Esophagus squamous epithelium (tissue), 5 donors: ENCODE measurements at places on chromosomes 2 and 18. TPM values are rescaled to one million over a fixed set of nuclear protein-coding genes. Genes with fewer than 3 reads are reported as not detected.

The FAP gene
- total RNA-seq, result 3.0 TPM

DNA sequence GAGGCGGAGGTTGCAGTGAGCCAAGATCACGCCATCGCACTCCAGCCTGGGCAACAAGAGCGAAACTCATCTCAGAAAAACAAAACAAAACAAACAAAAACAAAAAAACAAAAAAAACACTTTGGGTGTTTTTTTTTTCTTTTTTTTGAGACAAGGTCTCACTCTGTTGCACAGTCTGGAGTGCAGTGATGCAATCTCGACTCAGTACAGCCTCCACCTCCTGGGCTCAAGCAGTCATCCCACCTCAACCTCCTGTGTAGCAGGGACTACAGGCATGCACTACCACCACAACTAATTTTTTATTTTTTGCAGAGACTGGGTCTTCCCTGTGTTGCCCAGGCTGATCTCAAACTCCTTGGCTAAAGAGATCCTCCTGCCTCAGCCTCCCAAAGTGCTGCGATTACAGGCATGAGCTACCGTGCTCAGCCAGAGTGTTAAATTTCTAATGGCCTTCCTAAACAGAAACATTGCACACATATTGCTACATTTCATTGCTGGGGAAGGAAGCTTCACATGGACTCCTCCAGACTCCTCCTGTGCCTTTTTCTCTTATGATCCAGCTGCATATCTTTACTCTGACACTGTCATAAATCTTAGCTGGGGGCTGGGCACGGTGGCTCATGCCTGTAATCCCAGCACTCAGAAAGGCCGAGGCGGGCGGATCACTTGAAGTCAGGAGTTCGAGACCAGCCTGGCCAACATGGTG is 19.7 kb downstream of the STARD7 start:
- no peak for DNase-seq
- no peak overlapping the region for H3K4me3 ChIP-seq
- H3K4me1 ChIP-seq, result peaks cover 11% of the 10 kb centered on the region
- peaks cover 100% of the 10 kb centered on the region for H3K36me3 ChIP-seq
- H3K27ac ChIP-seq, result no peak overlapping the region
- no peaks in the 10 kb centered on the region for H3K27me3 ChIP-seq

The HS1BP3 gene
- 19.5 TPM for total RNA-seq

- H3K27me3 ChIP-seq, result no peaks in the 10 kb centered on the region
- no peak overlapping the region for H3K4me3 ChIP-seq
- H3K27ac ChIP-seq, result no peak overlapping the region
- H3K4me1 ChIP-seq, result no peaks in the 10 kb centered on the region
- no peaks in the 10 kb centered on the region for H3K36me3 ChIP-seq
These were observed 106.2 kb downstream of the MREG start for GRCh38 chr2:215907147-215907546.

The RIOK3 gene
- 78.2 TPM for total RNA-seq

GRCh38 chr2:4539121-4539520 is 835.7 kb downstream of the DCDC2C start:
- H3K27ac ChIP-seq, result no peak overlapping the region
- no peaks in the 10 kb centered on the region for H3K36me3 ChIP-seq
- H3K27me3 ChIP-seq, result no peaks in the 10 kb centered on the region
- no peak for DNase-seq

- H3K36me3 ChIP-seq, result no peaks in the 10 kb centered on the region
- peaks cover 60% of the 10 kb centered on the region for H3K4me1 ChIP-seq
- no peak for DNase-seq
- no peak overlapping the region for H3K4me3 ChIP-seq
- H3K27ac ChIP-seq, result no peak overlapping the region
These were observed 98.3 kb downstream of the MEIS1 start for GRCh38 chr2:66532972-66533868.

DNA sequence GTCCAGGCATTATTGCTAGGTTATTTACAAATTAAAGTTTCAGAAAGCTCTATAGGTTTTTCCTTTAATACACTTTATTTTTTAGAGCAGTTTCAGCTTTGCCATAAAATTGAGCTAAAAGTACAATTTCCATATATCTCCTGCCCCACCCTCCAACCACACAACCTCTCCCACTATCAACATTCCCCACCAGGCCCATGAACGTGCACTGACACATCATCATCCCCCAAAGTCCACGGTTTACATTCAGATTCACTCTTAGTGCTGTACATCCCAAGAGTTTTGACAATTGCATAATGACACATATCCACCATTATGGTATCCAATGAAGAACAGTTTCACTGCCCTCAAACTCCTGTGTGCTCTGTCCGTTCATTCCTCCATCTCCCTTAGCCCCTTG is 139.4 kb downstream of the NBAS start:
- H3K36me3 ChIP-seq, result peaks cover 43% of the 10 kb centered on the region
- H3K27me3 ChIP-seq, result no peaks in the 10 kb centered on the region
- DNase-seq, result no peak
- no peaks in the 10 kb centered on the region for H3K4me1 ChIP-seq
- no peak overlapping the region for H3K4me3 ChIP-seq

DNA sequence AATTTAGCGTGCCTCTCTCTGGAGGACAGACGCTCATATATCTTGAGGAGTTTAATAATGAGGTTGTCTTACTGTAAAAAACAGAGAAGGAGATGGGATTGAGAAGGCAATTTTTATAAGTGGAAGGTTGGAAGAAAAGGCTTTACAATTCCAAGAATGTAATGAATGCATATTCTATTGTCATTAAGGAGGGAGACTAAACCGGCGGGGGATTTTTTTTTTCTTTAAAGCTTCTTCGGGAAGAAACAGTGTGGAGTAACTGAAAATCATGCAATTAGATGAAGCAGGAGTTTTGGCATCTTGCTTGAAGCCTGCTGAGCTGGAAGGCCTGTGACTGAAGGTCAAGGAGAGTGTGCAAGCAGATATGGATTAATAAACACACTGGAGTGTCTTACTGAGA is 124.4 kb downstream of the HRH4 start:
- no peaks in the 10 kb centered on the region for H3K36me3 ChIP-seq
- no peak overlapping the region for H3K27ac ChIP-seq
- no peaks in the 10 kb centered on the region for H3K4me1 ChIP-seq
- no peak overlapping the region for H3K4me3 ChIP-seq
- DNase-seq, result no peak

The TMEM17 gene
- 3.4 TPM for total RNA-seq

DNA sequence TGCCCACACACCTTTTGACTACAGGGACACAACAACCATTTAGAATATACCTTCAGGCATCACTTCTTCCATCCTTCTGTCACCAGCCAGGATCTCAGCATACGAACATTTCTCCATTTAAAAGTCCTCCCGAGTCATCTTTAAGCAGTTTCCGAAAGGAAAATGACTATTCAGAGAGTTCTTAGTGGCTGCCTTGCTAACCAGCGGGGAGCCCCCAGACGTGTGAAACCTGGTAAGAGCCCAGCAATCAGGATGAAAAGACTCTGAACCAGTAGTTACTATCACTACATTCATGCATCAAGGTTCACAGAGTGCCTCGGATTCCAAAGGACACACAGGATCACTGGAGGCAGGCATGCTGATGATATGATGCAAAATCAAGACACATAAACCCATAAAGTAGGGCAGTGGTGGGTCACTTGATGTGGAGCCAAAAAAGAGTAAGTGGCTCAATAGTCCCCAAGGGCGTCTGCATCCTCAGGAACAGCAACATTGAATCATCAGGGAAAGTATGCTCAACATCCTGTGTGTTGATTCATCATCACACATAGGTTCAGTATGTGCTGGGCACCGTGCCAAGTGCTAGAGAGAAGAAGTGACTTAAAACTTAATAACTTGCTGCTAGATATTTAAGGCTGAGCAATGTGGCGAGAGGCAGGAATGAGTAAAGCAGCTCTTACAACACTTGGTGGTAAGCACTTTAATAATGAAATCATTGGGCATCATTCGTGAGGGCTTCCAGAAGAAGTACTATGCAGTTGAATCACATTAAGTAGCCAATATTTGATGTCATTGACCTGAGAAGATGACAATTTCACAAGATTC is 4.4 kb downstream of the CCL20 start:
- H3K27ac ChIP-seq, result peak overlapping the region; percentile 80
- no peaks in the 10 kb centered on the region for H3K36me3 ChIP-seq
- peaks cover 21% of the 10 kb centered on the region for H3K4me1 ChIP-seq

- no peaks in the 10 kb centered on the region for H3K36me3 ChIP-seq
- H3K27me3 ChIP-seq, result no peaks in the 10 kb centered on the region
- no peak for DNase-seq
- no peak overlapping the region for H3K27ac ChIP-seq
- no peak overlapping the region for H3K4me3 ChIP-seq
- H3K4me1 ChIP-seq, result peaks cover 26% of the 10 kb centered on the region
These were observed 43.2 kb upstream of the SEMA4C start for GRCh38 chr2:96913117-96913397.

- no peaks in the 10 kb centered on the region for H3K27me3 ChIP-seq
- H3K4me1 ChIP-seq, result no peaks in the 10 kb centered on the region
- H3K27ac ChIP-seq, result no peak overlapping the region
- DNase-seq, result no peak
- H3K36me3 ChIP-seq, result no peaks in the 10 kb centered on the region
These were observed 239.0 kb downstream of the ZNF521 start for GRCh38 chr18:25112821-25113434.

The DNER gene
- 2.5 TPM for total RNA-seq

DNA sequence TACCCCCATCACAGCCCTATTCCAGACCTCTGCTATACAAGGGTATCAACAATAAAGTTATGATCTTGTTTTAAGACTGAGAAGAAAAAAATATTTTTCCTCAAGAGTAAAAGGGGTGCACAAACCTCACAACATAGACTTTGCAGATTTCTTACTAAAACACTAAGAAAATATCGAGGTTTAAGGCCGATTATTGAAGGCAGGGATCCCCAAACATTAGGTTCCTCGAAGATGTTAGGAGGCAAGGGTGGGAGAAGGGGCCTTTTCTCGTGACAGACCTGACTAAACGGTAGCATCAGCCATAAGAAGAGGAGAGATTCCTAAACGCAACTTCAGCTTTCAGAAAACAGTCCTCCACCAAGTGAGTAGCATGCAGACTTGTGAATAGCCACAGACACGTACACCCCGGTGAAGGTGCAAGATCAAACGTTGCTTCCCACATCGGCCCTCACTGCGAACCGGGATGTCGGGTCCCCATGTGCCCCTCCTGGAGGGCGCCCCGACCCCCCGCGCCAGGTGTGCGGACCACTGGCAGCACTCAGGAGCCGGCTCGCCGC is 678 bp downstream of the PIAS2 start:
- no peak for DNase-seq
- no peaks in the 10 kb centered on the region for H3K27me3 ChIP-seq
- no peaks in the 10 kb centered on the region for H3K4me1 ChIP-seq
- H3K27ac ChIP-seq, result peak overlapping the region; percentile 91
- H3K4me3 ChIP-seq, result peak overlapping the region; percentile 83
- H3K36me3 ChIP-seq, result no peaks in the 10 kb centered on the region

The TMEM163 gene
- 0.09 TPM for total RNA-seq

- DNase-seq, result no peak
- H3K4me1 ChIP-seq, result no peaks in the 10 kb centered on the region
- H3K4me3 ChIP-seq, result no peak overlapping the region
These were observed 293.8 kb upstream of the CHAC2 start for GRCh38 chr2:53473775-53474311.
